Central memory CD8-positive, alpha-beta T cell (primary cell): ENCODE measurements at places on chromosomes 4 and X.

GRCh38 chrX:50204364-50204899 is at the start of gene CCNB3:
Gene CCNB3 (plus strand): TSS chrX:50204765. CDS start chrX:50285164, 80,399 bp downstream.
- DNase-seq, result peak; percentile 33

- DNase-seq, result no peak
Observed at GRCh38 chr4:168765322-168765721, 244.7 kb downstream of the CBR4 start.

GRCh38 chr4:20591571-20591970 is 108.7 kb upstream of the PACRGL start:
- no peak for DNase-seq

DNA sequence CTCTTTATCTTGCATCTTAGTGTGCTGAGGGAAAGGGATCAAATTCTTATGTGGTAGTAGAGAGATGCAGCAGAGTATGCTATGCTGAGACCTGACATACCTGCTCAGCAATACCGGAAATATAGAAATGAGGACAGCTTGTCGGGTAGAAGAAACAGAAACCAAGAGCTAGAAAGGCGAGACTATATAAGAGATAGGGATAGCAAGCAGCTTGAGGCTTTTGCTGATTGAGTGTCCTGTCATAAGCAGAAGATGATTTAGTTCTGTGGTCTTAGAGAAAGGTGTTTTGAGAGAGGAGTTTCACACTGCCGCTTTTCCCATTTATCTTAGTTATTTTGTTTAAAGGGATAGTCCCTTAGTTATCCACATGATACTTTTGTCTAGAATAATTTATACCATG is 31.7 kb downstream of the USP9X start:
- no peak for DNase-seq

DNA sequence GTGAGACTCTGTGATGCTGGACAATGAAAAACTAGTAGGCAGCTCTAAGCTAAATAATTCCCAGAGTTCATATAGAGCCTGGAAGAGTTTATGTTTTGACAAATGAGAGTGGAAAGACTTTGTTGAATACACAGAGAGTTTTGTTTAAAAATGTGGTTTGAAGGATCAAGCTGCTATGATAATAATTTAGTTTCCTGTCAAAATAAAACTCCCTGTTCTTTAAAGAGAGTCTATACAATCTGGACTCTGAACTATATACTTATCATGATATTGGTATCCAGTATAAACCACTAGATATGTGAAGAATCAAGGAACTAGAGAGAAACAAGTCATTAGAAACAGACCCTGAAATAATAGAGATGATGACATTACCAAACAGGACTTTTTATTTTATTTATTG is 158.6 kb downstream of the C4orf33 start:
- no peak for DNase-seq

GRCh38 chrX:152313529-152314302 is 137.4 kb downstream of the GABRA3 start:
- DNase-seq, result no peak

DNA sequence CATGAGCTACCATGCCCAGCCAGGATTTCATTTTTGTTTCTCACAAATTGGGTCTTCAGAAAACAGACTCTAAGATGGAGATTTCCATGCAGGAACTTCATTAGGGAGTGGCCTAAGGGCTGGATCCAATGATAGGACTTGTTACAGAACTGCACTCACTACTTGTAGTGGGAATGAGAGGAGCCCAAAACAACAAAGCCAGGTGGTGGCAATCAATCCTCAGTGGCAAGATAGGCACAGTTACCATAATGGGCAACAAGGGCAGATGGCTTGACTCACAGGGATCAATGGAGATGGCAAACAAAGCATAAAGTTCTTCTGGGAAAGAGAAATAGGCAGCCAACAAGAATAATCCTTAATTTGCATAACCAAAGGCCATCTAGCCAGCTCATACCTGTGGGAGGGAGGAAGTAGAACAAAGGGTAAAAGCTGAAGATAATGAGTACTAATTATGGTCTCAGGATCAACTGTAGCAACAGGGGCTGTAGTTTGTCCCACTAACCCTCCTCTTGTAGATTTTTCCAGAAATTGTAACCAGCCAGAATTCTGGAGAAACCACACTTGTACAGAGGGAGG is 72.8 kb upstream of the MAPK10 start:
- DNase-seq, result no peak

DNA sequence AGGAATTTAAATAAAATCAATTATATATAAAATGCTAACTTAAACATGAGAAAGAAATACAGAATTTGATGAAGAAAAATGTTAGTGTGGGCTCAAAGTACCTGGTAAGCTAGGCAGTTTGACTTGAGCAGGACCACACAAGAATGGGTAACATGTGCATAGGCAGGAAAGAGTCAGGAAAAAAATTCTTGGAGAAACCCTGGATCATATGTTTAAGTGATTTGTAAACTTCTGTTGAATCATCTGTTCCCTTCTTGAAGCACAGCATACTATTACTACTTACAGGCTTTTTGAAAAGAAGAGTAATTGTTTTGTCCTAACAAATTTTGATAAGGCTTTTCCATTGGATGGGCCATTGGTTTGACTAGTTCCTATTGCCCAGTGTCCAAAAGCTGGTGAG is 37.5 kb upstream of the FHDC1 start:
- no peak for DNase-seq

GRCh38 chrX:125620715-125621587 is 301.3 kb downstream of the TEX13C start:
- DNase-seq, result no peak

GRCh38 chr4:96787766-96788165 is 947.9 kb downstream of the PDHA2 start:
- no peak for DNase-seq

DNA sequence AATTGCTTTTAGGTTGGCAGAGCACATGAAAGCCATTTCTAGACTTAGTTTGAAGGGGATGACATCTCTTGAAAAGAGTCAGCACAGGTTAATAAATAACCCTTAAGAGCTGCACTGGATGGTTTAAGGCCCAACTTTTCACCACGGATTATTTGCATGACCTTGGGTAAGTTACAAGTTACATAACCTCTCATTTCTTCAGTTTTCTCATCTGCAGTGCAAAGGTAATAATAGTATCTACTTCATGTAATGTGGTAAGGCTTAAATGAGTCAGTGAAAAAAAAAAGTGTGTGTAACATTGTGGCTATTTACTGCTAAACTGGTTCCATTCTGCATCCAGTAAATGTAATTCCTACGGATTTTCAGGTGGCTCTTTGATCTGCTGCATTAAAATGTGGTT is 715.8 kb downstream of the CCSER1 start:
- no peak for DNase-seq

DNA sequence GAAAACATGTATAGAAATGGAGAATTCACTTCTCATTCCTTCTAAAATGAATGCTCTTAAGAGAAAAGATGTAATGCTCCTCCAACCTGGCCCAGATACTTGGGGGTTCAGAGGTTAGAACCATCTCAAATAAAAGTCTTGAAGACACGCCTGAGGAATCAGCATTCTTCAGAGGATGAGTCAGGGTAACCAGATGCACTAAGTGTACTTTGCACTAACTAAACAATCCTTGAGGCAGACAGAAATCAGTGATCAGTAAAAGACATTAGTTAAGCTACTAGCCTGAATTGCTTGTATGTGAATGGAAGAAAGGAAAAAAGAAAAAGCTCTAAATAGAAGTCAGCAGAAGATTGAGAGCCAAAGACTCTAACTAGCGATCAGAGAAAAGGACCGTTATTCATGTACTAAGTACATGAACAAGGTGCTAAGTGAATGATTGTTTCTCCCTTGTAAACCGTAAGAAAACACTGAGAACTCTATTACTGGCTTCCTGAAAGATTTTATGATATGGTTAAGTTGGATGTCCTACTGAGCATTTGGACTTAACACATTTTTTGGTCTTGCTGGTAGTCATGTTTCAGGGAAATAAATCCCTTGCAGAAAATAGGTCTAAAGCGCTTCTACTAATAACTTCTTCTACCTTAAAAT is 738.3 kb downstream of the STPG2 start:
- DNase-seq, result no peak

DNA sequence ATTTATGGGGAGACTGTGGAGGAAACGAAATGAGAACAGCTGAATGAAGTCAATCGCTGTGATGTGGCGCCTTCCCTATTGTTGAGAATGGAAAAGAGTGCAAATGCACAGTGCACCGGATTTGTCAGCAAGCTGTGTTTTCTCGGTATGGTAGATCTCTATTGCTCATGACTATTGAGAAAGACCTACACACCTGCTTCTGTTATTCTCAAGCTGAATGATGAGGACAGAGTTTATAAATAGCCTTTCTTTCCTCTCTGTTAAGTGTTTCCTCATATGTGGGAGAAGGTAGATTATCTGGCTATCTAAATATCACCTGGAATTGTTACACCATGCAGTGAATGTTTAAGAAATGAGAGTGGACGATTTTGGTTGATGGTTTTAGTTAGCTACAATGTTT is 650.7 kb downstream of the IL1RAPL1 start:
- DNase-seq, result no peak

- DNase-seq, result no peak
Observed at GRCh38 chrX:112849016-112849415, 8.4 kb upstream of the AMOT start.

GRCh38 chr4:157983300-157983699 is 189.5 kb downstream of the GASK1B start:
- DNase-seq, result no peak

GRCh38 chr4:149141391-149141790 is 674.3 kb downstream of the IQCM start:
- no peak for DNase-seq

GRCh38 chr4:125983168-125983567 is 668.4 kb downstream of the FAT4 start:
- DNase-seq, result no peak

GRCh38 chr4:46952451-46952850 is 40.9 kb downstream of the GABRA4 start:
- no peak for DNase-seq

- no peak for DNase-seq
Observed at GRCh38 chr4:47855350-47855749, 17.5 kb upstream of the CORIN start.

DNA sequence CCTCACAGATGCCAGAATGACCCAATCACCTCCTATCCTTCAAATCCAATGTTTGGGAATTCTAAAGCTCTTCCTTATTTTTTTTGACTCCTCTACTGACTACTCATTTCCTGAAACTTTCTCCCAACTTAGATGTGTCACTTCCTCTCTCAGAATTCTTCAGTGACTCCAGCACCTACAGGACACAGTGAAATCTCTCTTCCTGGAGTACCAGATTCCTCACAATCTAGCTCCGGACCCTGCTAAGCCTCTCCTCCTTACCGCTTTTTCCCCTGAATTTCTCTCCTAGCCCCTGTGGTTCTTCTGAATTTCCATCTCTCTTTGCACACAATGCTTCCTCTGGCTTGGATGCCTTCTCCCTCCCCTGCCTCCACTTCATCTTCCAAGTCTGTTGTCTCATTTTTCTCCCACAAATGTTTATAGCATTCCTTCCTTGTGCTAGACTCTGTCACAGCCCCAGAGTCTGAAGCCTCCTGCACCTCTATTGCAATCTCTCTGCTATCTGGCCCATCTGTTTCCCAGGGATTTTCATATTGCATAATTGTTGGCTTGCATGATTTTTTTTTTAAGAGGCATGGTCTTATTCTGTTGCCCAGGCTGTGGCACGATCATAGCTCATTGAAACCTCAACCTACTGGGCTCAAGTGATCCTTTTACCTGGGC is 80.1 kb downstream of the ANAPC4 start:
- DNase-seq, result no peak
